ENCODE measurements at places on chromosomes 5 and 9. TPM values are rescaled to one million over a fixed set of nuclear protein-coding genes. Genes with fewer than 3 reads are reported as not detected.
A peak's percentile ranks its signal among the peaks of the same experiment; 100 is the strongest.

GRCh38 chr5:30749971-30750370 lies 443.5 kb upstream of the CDH6 start:
- no peak for DNase-seq
- no peaks in the 10 kb centered on the region for H3K36me3 ChIP-seq
- H3K4me3 ChIP-seq = no peak overlapping the region

DNA sequence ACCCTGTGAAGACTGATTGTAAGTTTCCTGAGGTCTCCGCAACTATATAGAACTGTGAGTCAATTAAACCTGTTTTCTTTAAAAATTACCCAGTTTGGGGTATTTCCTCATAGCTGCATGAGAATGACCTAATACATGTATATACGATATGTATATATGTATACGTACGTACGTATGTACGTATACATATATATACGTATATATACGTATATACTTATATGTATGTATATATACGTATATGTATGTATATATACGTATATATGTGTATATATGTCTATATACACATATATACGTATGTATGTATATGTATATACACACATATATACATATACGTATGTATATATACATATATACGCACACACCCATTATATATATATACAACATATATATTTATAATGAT lies 1153.0 kb upstream of the CDH18 start:
- no peak overlapping the region for H3K4me3 ChIP-seq
- no peaks in the 10 kb centered on the region for H3K36me3 ChIP-seq
- no peak overlapping the region for H3K27ac ChIP-seq
- no peaks in the 10 kb centered on the region for H3K4me1 ChIP-seq

PCDHGA11 gene
- total RNA-seq = 8.0 TPM

- H3K4me3 ChIP-seq = no peak overlapping the region
- H3K4me1 ChIP-seq = no peaks in the 10 kb centered on the region
- H3K27me3 ChIP-seq = no peaks in the 10 kb centered on the region
These were observed 94.9 kb upstream of the TNC start for GRCh38 chr9:115212832-115213231.

DNA sequence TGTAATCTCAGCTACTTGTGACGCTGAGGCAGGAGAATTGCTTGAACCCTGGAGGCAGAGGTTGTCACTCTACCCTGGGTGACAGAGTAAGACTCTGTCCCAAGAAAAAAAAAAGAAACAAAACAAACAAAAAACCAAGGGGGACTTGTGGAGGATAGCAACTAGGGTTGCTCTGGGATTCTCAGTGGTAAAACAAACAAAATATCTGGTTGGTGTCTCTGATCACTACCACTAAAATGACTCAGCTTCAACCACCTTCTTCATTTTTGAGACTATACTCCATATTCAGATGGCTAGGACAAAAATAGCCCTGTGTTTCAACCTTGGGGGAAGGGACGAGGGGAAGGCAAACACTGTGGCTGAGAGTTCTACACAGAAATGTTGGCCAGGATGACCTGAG lies 110.3 kb downstream of the ARRDC3 start:
- no peak for DNase-seq
- no peak overlapping the region for H3K27ac ChIP-seq
- H3K4me1 ChIP-seq = no peaks in the 10 kb centered on the region
- no peak overlapping the region for H3K4me3 ChIP-seq
- H3K36me3 ChIP-seq = no peaks in the 10 kb centered on the region

S100Z gene
- total RNA-seq = 0.50 TPM

GRCh38 chr9:83061036-83061435 lies 1.9 kb downstream of the RASEF start:
- no peaks in the 10 kb centered on the region for H3K36me3 ChIP-seq
- peaks cover 43% of the 10 kb centered on the region for H3K27me3 ChIP-seq
- H3K4me3 ChIP-seq = no peak overlapping the region

GRCh38 chr5:14971873-14972272 lies 100.3 kb upstream of the ANKH start:
- H3K27me3 ChIP-seq = no peaks in the 10 kb centered on the region
- no peak for DNase-seq
- H3K4me3 ChIP-seq = no peak overlapping the region
- H3K4me1 ChIP-seq = no peaks in the 10 kb centered on the region
- no peaks in the 10 kb centered on the region for H3K36me3 ChIP-seq
- H3K27ac ChIP-seq = no peak overlapping the region

DNA sequence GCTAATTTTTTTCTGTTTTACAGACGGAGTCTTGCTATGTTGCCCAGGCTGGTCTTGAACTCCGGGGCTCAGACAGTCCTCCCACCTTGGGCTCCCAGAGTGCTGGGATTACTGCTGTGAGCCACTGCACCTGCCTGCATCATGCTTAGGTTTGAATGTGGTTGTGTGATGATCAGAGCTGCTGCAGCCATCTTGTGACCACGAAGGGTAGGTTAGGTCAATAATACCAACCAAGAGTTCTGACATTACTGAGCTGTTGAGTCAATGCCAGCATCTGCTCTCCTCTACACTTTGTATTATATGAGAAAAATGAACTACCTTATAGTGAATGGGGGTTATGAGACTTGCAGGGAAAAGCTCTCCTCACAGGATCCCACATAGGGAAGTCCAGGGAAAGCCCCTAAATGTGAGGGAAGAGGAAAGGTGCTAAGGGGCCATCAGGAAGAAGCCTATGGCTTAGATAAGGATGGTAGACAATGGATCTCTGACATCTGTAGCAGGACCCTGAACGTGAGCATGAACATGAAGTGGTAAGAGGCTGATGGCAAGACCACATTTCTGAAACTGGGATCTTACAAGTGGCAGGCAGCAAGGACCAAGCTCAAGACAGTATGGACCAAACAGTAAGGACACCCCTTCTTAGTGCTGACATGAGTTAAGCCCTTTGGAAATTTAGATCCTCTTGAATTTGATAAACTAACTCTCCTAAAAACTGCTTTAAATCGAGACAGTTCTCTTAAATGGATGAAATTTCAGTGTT lies 75.7 kb upstream of the ZNF169 start:
- no peak overlapping the region for H3K27ac ChIP-seq
- no peak overlapping the region for H3K4me3 ChIP-seq
- H3K27me3 ChIP-seq = no peaks in the 10 kb centered on the region
- no peaks in the 10 kb centered on the region for H3K36me3 ChIP-seq

NTRK2 gene
- total RNA-seq = 185 TPM

ANKRD31 gene
- 0.50 TPM for total RNA-seq

- H3K4me1 ChIP-seq = peaks cover 7% of the 10 kb centered on the region
- H3K27ac ChIP-seq = no peak overlapping the region
- peaks cover 4% of the 10 kb centered on the region for H3K27me3 ChIP-seq
- H3K4me3 ChIP-seq = no peak overlapping the region
- H3K36me3 ChIP-seq = peaks cover 42% of the 10 kb centered on the region
These were observed 16.7 kb downstream of the GFPT2 start for GRCh38 chr5:180336234-180337020.

GRCh38 chr5:35374584-35374983 lies 144.3 kb upstream of the PRLR start:
- H3K4me1 ChIP-seq = no peaks in the 10 kb centered on the region
- H3K27ac ChIP-seq = no peak overlapping the region
- DNase-seq = no peak
- no peak overlapping the region for H3K4me3 ChIP-seq
- H3K27me3 ChIP-seq = no peaks in the 10 kb centered on the region
- no peaks in the 10 kb centered on the region for H3K36me3 ChIP-seq

DNA sequence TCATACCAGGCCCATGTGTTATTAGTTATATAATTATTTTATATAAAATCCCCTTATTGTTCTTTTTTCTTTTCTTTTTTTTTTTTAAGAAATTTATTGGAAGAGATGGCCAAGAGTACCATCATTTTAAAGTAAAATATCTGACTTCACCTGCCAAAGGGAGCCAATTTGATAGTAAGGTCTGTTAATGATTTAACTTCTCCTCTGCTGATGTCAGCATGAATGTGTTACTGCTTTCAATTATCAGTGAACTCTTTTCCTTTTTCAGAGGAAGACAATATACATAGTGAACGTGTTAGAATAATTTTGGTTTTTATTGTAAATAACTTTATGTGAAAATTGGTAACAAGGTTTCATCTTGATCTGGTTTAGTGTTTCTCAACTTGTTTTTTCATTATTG lies 409.6 kb downstream of the SH3GL2 start:
- no peaks in the 10 kb centered on the region for H3K27me3 ChIP-seq
- no peaks in the 10 kb centered on the region for H3K4me1 ChIP-seq
- DNase-seq = no peak
- no peaks in the 10 kb centered on the region for H3K36me3 ChIP-seq
- H3K27ac ChIP-seq = no peak overlapping the region
- no peak overlapping the region for H3K4me3 ChIP-seq

DNA sequence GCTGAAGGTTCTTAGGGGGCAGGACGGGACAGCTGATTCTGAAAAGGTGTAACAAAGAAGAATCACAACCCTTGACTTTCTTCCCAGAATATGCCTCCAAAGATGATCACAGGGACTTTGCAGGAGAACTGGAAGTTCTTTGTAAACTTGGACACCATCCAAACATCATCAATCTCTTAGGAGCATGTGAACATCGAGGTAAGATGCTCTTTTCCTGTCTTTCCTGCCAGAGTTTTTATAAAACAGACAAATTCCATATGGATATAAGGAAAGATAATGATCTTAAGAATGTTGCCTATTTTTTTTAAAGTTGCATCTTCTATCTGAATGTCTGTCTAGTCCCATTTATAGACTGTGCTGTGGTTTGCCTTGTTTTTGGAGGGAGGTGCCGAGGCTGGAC lies 87.9 kb downstream of the EQTN start:
- no peak overlapping the region for H3K27ac ChIP-seq
- H3K36me3 ChIP-seq = no peaks in the 10 kb centered on the region
- H3K4me1 ChIP-seq = no peaks in the 10 kb centered on the region
- H3K27me3 ChIP-seq = no peaks in the 10 kb centered on the region
- no peak for DNase-seq

DNA sequence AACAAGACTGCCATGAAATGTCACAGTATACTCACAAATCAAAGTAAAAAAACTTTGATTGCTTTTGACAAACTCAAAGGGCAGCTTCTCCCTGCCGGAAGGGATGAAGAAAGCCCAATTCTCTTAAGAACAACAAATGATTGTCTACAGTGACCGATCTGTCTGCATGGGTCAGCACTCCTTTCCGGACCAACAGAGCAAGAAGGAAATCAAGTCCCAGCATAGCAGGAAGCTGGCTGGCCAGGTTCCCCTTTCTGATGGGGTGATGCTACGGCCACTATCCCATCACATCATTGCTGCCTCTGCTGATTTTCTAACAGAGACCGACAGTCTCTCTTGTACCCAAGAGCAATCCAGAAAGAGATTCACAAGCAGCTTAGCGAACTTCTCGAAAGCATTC lies 692 bp downstream of the C1QTNF3 start:
- H3K27me3 ChIP-seq = no peaks in the 10 kb centered on the region
- DNase-seq = no peak
- H3K4me3 ChIP-seq = peak overlapping the region; percentile 7
- H3K4me1 ChIP-seq = peaks cover 23% of the 10 kb centered on the region

DNA sequence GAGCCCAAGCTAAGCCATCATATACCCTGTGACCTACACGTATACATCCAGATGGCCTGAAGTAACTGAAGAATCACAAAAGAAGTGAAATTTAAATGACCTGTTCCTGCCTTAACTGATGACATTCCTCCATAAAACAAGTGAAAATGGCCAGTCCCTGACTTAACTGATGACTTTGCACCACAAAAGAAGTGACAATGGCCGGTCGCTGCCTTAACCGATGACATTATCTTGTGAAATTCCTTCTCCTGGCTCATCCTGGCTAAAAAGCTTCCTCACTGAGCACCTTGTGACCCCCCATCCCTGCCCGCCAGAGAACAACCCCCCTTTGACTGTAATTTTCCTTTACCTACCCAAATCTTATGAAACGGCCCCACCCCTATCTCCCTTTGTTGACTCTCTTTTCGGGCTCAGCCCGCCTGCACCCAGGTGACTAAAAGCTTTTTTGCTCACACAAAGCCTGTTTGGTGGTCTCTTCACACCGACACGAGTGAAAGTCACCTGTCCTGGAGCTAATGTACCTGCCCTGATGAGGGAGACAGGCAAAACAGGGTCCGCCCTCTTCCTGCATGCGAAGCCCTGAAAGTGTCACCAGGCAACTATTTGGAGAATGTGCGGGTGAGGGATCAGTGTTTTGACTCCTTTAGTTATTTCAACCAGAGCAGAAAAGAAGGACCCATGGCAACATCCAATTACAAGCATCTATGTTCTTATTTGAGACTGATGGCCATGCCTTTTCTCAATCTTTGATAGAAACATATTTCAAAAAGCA lies 266.1 kb downstream of the SMARCA2 start:
- H3K4me3 ChIP-seq = no peak overlapping the region
- DNase-seq = no peak
- H3K4me1 ChIP-seq = no peaks in the 10 kb centered on the region
- H3K27me3 ChIP-seq = no peaks in the 10 kb centered on the region
- no peaks in the 10 kb centered on the region for H3K36me3 ChIP-seq

- H3K27ac ChIP-seq = no peak overlapping the region
- no peaks in the 10 kb centered on the region for H3K27me3 ChIP-seq
- H3K4me3 ChIP-seq = no peak overlapping the region
- H3K4me1 ChIP-seq = no peaks in the 10 kb centered on the region
- no peak for DNase-seq
These were observed 204.5 kb downstream of the MCTP1 start for GRCh38 chr5:95080441-95080840.

GRCh38 chr5:88821161-88821560 lies 61.8 kb downstream of the MEF2C start:
- no peak for DNase-seq
- no peak overlapping the region for H3K27ac ChIP-seq
- H3K4me3 ChIP-seq = no peak overlapping the region
- no peaks in the 10 kb centered on the region for H3K4me1 ChIP-seq

DNA sequence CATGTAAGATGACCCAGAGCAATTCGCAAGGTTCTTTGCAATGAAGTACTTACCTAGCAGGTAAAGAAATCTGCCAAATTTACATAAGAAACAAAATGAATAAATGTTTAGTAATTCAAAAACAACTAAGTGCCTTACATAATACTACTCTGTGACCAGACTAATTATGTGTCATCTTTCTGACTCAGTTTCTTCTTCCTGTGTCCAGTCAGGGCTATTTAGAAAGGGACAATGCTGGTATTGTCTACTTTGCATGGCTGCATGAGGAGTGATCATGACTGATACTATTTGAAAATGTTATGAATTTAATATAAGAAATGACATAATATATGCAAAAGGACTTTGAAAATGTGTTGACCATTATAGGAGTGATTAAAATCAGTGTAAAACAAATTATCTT lies 210.0 kb downstream of the TMEM161B start:
- no peak overlapping the region for H3K27ac ChIP-seq
- DNase-seq = no peak
- no peaks in the 10 kb centered on the region for H3K36me3 ChIP-seq
- no peaks in the 10 kb centered on the region for H3K27me3 ChIP-seq
- H3K4me1 ChIP-seq = no peaks in the 10 kb centered on the region
- H3K4me3 ChIP-seq = no peak overlapping the region

- H3K4me3 ChIP-seq = no peak overlapping the region
- no peaks in the 10 kb centered on the region for H3K4me1 ChIP-seq
- no peaks in the 10 kb centered on the region for H3K27me3 ChIP-seq
- H3K36me3 ChIP-seq = no peaks in the 10 kb centered on the region
- DNase-seq = no peak
These were observed 13.1 kb downstream of the RPS23 start for GRCh38 chr5:82265047-82265446.

- H3K27ac ChIP-seq = no peak overlapping the region
- DNase-seq = no peak
- H3K36me3 ChIP-seq = no peaks in the 10 kb centered on the region
- no peak overlapping the region for H3K4me3 ChIP-seq
- H3K27me3 ChIP-seq = no peaks in the 10 kb centered on the region
- H3K4me1 ChIP-seq = peaks cover 14% of the 10 kb centered on the region
These were observed 42.8 kb upstream of the PDE8B start for GRCh38 chr5:77167695-77168121.

BAAT gene
- total RNA-seq = 0.40 TPM

Data from spinal cord (tissue), 10 donors.